ENCODE measurements at places on chromosomes 2 and 18.

GRCh38 chr2:59926731-59927130, 626.7 kb downstream of the BCL11A start:
- no peak for DNase-seq

- DNase-seq: no peak
These were observed 3.9 kb upstream of the MGAT4A start for GRCh38 chr2:98734823-98735260.

DNA sequence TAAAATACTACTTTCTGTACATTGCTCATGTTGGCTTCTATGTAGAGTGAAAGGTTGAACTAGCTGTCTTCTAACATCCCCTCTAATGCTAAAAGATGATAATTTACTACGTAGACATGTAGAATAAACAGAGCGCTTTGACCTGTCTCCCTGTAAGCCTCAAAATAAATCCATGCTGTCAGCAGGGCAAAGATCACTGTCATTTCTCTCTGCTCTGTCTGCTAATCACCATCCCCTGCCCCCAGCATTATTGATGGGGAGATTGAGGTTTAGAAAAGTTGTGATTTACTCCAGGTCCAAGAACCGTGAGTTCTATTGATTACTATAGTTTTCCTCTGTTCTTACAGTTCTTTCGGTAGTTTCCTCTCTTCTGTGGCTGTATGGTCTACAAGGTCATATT, 39.0 kb upstream of the GRHL1 start:
- DNase-seq: no peak

DNA sequence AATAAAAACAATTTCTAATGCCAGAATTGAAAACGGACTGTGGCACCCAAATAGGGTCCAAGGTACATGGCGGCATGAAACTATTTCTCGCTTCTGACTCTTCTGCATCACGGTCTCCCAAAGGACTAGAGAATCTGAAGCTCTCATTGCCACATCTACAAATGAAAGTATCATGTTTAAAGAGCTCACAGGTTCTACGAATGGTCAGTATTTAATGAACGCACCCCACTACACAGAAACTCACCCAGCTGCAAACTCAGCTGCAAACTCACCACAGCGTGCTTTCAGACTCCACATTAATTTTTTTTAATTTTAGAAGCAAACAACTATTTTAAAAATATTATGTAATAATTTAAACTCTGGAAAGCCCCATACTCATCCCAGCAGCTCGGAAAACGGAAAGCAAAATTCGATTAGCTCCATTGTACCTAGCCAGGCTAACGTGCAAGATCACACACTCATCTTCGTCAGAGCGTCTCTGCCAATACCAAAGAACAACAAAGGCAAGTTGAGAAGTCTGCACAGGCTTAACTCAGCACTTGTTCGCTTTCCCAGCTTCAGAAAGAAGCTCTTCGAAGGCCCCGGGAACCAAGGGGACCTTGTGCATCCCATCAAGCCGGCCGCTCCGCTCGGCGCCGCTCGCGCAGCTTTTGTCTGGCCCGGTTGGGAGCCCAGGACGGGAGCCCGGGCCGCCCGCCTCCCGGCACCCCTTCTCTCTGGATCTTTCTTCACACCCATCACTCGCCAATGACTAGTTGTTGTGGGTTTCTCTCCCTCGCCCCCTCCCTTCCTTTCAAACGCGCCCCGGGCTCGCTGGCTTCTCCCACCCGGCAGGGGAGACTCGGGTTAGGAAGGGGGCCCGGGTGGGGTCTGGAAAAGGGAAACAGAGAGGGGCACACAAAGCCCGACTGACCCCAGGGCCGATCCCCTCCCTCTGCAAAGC, 785 bp downstream of the CLASP1 start:
- peak; percentile 18 for DNase-seq

DNA sequence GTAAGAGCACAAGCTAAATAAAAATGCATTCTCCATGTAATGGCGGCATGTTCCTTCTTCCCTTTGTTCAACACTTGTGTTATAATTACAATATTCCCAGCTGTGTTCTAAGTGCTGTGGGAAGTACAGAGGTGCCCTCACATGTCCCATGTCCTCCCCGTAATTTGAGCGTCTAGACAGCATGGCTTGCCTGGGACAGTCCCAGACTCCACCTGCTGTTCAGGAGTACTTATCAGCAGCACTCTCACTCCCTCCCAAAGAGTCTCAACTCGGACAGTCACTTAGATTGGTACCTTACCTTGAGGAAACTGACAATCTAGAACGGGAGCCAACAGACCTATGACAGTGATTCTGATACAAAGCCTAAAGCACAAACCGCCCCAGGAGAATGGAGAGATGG, 370.5 kb downstream of the EIPR1 start:
- DNase-seq: no peak
